Eye (tissue), 1 donor: ENCODE measurements at places on chromosomes 3 and 15.

DNA sequence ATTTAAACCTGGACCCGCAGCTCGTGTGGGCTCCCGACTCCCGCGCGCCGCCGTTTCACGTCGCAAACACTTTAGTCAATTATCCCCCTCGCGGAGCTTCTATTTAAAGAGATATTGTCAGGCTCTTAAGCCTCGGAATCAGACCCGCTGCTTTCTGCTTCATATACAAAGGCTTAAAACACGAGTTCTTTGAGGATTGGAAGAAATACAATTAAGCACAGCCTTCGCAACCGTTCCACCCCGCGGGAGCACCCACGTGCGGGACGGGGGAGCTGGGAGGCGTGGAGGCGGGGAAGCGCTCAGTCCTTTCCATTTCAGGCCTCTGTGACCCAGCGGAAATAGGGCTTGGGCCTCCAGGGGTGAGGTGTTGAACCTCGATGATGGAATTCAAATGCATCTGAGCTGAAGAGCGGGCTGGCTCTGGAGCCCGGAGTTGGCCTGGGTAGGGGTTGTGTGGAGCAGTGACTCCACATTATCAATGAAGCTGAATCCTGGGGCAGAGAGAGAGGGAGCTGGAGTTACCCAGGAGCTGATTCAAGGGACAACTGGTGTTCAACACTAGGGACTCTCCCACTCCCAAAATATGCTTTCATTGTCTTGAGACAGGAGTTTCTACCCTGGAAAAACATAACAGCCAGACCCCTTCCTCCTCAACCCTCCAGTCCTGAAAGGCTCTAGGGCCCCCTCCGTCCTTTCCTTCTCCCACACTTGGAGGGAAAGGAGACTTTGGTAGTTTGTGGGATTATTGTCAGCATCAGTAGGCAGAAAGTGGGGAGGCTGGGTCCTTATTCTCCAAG is 2.4 kb downstream of the ANKRD63 start:
- DNase-seq: peak; percentile 52

DNA sequence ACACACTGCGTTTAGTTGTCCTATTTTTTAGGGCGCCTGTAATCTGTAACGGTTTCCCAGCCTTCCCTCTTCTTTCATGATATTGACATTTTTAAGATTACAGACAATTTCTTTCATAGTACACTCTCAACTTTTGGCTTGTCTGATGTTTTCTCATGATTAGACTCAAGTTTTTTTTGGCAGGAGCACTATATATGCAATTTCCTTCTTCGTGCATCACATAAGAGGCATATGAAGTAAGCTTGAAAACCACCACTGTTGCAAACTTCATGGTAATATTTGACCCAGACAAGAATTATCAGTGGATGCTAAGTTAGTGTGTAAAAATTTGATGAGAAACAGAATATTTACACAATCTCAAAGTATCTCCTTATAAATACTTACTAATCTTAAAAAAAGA is 119.2 kb upstream of the CMC1 start:
- peak; percentile 44 for DNase-seq

DNA sequence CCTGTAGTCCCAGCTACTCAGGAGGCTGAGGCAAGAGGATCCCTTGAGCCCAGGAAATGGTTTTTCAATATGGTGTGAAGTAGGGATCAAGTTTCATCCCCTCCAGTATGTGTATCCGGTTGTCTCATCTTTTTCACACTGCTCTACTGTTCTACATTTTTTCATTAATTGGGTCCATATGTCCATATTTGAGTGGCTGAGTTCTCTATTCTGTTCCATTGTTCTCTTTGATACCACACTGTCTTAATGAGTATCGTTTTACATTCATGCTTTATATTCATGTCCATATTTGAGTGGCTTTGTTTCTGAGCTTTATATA is 81.6 kb upstream of the LRRFIP2 start:
- no peak for DNase-seq

DNA sequence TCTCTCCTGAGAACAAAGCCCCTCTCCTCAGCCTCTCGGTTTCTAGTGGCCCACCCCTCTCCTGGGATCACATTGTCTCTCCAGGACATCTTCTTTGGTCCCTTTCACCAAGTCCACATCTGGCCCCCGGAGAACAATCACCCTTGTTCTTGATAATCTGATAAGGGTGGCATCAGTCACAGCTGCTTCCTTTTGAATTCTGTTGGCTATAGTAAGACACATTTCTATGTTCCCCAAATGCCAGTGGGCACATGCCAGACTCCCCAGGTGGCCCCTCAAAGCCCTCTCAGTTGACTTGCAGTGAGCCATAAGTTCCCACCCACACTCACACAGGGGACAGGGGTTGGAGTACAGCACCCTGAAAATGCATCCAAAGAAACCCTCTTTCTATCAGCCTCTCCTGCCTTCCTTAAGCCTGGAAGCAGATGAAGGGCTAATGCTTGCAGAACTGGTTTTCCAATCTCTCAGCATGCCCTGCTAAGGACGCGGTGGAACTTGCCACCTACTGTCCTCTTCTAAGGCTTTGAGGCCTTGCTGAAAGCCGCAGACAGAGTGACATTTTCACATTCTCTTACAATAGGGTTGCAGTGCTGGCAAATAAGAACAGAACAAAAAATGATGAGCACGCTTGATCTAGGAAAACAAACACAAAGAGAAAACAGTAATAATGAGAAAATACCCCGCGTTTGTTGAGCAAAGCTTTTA is 101.3 kb upstream of the SLCO3A1 start:
- DNase-seq: no peak

DNA sequence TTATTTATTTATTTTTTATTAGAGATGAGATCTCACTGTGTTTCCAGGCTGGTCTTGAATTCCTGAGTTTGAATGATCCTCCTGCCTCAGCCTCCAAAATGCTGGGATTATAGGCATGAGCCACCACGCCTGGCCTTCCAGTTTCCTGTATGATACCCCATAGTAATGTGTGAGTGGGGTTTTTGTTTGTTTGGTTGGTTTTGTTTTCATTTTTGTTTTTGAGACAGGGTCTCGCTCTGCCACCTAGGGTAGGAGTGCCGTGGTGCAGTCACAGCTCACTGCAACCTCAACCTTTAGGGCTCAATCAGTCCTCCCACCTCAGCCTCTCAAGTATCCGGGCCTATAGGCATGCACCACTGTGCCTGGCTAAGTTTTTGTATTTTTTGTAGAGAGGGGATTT is 30.9 kb downstream of the GOLM2 start:
- DNase-seq: no peak

DNA sequence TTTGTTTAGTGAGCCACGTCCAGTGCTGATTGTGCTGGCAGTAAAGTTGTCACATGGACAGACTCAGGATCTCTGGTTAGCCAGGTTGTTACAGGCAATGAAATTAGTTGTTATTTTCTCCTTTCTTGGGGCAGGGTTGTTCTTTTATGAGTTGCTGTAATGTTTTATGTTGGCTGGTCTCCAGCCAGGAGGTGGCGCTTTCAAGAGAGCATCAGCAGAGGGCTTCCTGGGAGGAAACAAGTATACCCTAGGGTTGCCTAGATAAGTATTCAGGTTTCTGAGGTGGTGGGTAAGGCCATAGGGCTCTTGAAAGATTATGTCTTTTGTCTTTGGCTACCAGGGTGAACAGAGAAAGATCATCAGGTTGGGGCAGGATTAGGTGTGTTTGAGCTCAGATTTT is 14.5 kb upstream of the CFAP20DC start:
- no peak for DNase-seq

DNA sequence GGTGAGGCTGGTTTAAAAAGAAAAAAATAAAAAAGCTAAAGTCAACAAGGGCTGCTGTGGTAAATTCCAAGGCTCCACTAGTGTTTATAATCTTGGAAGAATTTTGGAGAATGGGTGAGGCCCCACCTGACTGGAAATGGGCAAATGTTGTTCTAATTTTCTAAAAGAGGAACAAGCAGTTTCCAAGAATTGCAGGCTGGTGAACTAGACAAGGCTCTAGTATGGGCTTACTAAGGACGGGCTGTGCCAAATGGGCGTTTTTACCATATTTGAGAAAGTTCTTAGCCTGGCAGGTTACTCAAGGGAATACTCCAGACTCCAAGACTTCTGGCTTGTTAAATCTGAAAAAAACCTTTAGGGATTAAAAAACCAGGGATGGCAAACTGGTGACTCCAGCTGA is 67.0 kb upstream of the ABHD2 start:
- DNase-seq: no peak

DNA sequence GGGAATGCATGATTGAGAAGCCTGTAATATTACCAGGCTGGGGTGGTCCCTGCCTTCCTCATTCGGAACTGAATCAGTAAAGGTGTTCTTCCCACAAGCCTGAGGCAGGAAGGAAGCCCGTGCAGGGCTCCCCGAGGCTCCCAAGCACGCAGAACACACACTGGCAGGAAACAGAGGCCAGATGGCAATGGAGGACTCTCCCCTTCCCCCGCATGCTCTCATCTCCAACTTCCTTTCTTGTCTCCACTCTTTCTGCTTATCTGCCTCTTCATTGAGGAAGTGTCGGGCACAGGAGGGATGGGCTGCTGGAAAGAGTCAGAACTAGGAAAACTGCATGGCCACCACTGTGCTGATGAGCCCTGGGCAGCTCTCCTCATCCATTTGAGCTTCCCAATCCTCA is 123.5 kb downstream of the NUP210 start:
- DNase-seq: peak; percentile 7

- DNase-seq: no peak
Observed at GRCh38 chr15:89303986-89304385, 30.6 kb downstream of the POLG start.

- DNase-seq: no peak
Observed at GRCh38 chr3:138003069-138003468, 6.9 kb upstream of the CLDN18 start.

DNA sequence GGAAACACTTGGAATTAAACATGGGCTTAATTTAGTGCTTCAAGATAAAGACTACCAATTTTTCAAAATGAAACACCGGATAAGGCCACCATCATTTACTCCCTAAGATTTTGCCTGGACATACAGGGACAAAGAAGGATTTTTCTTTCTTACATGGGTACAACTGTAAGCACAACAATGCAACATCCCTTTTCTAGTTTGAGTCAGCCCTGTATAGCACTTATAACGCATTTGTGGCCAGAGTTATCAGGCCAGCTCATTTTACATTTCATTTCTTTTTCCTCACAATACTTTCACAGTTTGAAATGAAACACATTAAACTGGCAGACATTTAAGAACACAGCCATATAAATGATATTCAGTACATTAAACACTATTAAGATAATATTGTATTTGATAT is 9.8 kb upstream of the SUCNR1 start:
- no peak for DNase-seq

DNA sequence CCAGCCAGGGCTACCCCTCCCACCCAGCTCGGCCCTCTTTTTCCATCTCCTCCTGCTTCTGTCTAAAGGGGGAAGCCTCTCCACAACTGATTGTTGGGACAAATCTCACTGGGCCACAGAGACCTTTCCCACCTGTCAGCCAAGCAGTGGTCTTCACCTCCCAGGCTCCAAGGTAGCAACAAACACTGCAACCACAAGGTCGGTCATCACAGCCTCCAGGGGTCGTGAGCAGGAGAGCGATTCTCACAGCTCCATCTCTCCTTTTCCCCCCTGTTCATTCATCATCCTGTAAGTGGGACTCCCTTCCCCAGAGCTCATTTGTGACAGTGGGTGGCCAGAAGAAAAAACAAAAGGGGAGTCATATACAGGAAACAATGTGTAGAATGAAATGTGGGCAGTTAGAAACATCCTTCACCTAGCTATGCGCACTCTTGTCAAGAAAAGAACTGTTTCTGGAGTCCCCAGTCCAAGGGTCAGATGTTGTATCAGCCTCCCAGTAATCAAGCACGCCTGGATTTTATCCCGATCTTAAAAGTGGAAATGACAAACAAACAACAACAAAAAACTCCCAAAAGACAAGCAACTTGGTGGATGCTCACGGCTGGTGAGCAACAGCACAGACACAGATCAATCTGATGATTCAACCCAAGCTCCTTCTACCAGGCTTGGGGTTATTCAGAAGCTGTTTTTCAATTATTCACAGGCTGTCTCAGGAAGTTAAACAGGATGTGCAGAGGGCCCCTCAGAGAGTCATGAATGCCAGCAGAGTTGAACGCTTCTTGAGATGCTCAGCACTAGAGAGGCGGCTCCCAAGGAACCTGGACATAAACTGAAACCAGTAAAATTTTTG is 22.4 kb downstream of the LYZL4 start:
- peak; percentile 46 for DNase-seq

DNA sequence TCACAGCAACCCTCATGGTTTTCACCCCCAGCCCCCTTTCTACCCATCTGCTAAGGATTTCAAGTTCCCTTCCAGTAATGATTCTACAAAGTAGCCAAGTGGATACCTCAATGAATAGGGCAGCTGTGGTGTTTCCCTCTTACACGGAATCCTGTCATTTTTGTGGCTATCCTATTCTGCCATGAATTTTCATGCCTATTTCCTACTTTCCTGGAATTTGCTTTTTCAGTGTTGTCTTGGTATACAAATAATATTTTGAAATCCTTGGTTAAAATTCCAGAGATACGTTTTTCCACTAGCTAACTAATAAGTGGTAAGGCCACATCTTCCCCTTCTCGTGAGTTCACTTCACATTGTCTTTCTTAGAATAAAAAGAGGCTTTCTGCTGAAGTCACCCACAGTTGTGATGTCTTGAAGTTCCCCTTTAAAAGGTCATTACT is 7.5 kb downstream of the ADPRH start:
- no peak for DNase-seq

DNA sequence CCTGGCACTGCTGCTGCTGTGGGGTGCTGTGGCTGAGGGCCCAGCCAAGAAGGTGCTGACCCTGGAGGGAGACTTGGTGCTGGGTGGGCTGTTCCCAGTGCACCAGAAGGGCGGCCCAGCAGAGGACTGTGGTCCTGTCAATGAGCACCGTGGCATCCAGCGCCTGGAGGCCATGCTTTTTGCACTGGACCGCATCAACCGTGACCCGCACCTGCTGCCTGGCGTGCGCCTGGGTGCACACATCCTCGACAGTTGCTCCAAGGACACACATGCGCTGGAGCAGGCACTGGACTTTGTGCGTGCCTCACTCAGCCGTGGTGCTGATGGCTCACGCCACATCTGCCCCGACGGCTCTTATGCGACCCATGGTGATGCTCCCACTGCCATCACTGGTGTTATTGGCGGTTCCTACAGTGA is 2.1 kb downstream of the GRM2 start:
- peak; percentile 18 for DNase-seq

GRCh38 chr3:196207833-196208607 is 3.2 kb downstream of the ZDHHC19 start:
- DNase-seq: peak; percentile 33

DNA sequence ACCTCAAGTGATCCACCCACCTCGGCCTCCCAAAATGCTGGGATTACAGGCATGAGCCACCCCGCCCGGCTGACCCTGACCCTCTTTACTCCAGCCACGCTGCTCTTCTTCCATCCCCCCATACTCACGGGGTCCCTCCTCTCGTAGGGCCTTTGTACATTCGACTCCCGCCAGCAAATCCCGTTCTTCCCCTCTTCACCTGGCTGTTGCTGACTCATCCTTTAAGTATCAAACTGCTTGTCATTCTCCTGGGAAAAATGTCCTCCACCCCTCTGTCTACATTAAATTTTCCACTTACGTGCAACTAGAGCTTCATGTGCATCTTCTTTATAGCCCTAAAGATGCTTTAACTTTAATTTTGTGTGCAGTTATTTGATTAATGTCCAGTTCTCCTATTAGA is 203.1 kb downstream of the OPA1 start:
- DNase-seq: no peak
